ENCODE measurements at places on chromosomes 16 and 17. TPM values are rescaled to one million over a fixed set of nuclear protein-coding genes. Genes with fewer than 3 reads are reported as not detected.

The MYCBPAP gene
- 0.25 TPM for total RNA-seq

The AIPL1 gene
- not detected for total RNA-seq

The SDK2 gene
- total RNA-seq = 0.49 TPM

The ALOXE3 gene
- total RNA-seq = not detected

The PIRT gene
- total RNA-seq = not detected

The RPH3AL gene
- 2.1 TPM for total RNA-seq

The ELMO3 gene
- total RNA-seq = 0.06 TPM

The MLKL gene
- total RNA-seq = 5.2 TPM

The KRT32 gene
- total RNA-seq = not detected

The BCL6B gene
- 2.6 TPM for total RNA-seq

The TPSB2 gene
- total RNA-seq = not detected

The ZNF689 gene
- total RNA-seq = 7.1 TPM

The CTRB1 gene
- total RNA-seq = not detected

The RHBDL1 gene
- total RNA-seq = 1.5 TPM

The ICAM2 gene
- 12.2 TPM for total RNA-seq

The PAQR4 gene
- total RNA-seq = 1.4 TPM

The HAP1 gene
- not detected for total RNA-seq

Measured in cardiac ventricle fibroblast (primary cell).